ENCODE measurements at places on chromosomes 16 and 17.

DNA sequence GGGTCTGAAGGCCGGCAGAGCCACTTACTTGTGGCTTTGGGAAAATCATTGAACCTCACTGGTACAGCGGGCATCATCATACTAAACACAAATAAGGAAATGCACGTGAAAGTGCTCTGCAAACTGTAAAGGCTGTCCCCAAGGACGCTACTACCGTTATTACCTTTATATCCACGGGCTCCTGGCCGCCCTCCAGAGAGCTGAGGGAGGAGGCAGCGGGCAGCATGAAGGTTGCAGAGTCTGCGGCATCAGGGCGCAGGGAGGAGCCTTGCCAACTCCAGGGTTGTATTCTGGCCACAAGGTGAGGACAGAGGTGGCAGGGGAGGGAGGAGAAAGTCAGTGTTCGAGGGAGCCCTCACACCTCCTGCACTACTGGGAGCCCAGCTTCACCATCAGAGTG is 68.3 kb upstream of the GCSH start:
- no peak for DNase-seq

- DNase-seq, result no peak
Measured at GRCh38 chr16:56520251-56520577, 390 bp upstream of the BBS2 start.

- no peak for DNase-seq
Measured at GRCh38 chr16:75188832-75189477, 18.0 kb downstream of the CTRB2 start.

DNA sequence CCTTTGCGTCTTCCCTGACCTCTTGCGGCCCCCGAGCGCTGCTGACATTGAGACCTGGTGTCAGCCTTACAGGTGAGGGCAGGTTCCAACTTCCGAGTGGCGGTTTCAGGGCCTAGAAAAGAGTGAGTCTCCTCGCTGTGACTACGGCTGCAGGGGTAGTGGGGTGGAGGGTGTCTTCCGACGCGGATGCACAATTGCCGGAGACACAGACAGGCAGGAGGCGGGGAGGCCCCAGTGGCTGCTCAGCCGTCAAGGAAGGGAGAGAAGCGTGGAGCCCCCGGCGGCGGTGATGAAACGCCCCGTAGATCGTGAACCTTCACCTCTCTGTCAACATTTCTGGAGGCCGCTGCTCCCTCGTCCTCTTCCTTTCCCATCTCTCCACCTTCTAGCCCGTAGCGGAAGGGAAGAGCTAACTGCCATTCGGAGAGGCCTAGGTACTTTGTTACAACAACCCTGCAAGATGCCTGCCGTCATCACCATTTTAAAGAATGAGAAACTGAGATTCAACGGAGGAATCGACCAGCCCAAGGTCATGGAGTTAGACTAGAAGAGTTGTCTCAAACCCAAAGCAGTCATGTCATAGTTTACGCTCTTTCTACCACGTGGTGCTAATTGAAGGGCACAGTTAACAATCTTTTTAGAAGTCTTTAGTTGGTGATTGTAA is 485 bp downstream of the DNAJA3 start:
- DNase-seq, result no peak

GRCh38 chr17:55124730-55125360 is 139.9 kb upstream of the HLF start:
- DNase-seq, result no peak

DNA sequence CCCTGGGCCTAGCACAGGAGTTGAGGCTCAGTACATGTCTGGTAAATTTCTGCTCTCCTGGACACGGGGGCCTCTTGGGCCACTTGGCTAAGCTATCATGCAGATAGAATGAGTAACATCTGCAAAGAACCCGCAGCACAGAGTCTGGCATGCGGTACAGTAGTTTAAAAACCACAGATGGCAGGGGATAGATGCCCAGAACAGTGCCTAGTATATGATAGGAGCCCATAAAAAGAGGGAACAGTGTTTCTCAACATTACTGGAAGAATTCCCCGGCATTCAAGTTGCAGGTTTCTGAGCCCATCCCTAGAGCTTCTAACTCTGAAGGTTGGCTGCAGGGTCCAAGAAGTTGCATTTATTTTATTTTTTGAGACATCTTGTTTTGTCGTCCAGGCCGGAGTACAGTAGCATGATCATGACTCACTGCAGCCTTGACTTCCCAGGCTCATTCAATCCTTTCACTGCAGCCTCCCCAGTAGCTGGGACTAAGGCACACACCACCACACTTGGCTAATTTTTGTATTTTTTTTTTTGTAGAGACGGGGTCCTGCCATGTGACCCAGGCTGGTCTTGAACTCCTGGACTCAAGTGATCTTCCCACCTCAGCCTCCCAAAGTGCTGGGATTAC is 5.8 kb downstream of the CDIPT start:
- DNase-seq, result no peak

GRCh38 chr16:21625026-21625425 is 25.6 kb downstream of the METTL9 start:
- no peak for DNase-seq

DNA sequence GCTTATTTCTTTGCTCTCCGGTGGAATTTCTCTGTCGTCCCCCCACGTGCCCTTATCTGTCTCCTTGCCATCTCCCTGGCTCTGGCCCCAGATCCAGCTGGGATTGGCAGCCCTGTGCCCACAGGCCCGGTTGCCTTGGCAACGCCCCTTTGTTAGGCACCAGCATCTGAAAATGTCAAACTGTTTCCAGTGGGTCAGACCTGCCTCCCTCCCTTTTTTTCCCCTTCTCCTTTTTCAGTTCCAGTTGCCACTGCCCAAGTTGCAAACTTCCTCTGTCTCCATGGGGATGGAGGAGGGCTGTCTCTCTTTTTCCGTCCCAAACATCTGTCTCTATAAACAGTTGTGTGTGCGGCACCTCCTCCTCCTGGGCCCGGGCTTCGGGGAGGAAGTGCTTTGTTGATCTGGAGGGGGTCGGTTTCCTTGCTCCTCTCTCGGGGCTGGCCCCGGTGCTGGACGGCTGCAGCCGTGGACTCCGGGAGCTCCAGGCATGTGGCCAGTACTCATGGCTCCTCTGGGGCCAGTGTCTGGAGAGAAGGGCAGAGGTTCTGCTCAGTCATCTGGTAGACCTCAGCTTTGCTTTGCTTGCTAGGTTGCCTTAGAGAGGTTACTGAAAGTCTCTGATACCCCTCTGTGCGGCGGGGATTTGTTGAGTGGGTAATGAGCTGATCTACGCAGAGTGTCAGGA is 35.3 kb downstream of the SOCS3 start:
- DNase-seq, result no peak

DNA sequence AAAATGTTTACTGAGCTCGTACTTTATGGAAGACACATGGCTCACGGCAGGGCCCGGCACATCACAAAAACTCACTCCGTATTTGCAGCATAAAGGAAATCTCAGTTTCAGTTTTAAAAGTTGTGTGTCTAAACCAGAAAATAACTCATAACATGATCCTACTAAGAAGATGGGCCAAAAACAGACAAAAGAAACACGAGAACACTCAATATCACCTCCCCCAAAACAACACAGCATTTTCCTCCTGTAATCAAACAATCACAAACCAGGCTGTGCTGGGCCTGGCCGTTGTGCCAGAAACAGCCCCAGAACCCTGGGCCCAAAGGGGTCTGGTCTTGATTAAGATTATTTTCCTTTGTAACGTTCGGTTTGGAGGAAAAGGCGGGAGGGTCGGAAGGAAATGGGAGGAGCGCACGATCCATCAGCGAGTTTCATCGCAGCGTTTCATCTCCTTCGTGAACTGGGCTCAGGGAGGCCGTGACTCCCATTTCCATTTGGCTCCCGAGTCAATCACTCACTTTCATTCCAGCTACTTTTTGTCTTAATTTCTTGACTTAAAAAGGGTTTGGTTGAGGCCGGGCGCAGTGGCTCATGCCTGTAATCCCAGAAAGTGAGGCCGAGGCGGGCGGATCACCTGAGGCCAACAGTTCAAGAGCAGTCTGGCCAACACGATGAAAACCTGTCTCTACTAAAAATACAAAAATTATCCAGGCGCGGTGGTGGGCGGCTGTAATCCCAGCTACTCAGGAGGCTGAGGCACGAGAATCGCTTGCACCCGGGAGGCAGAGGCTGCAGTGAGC is 61.4 kb downstream of the NXN start:
- no peak for DNase-seq

DNA sequence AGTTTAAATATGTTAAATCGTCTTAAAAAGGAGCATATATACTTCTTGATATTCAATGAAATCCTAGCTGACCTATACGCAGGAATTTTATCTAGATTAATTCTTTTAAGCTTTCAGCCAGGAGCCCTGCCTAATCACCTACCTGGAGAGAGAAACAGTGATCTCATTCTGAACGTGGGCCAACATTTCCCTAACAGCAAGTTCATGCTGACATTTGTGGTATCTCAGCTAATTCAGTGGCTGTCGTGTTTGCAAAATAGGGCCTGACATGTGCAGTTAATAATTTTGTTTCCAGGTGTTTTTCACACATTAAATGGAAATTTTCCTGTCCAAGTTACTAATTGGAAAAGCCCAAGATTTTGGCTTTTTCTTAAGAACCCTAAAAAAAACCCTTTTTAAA is 17.4 kb downstream of the KRT24 start:
- DNase-seq, result no peak

GRCh38 chr17:29667969-29668368 is 45.3 kb upstream of the CORO6 start:
- no peak for DNase-seq

DNA sequence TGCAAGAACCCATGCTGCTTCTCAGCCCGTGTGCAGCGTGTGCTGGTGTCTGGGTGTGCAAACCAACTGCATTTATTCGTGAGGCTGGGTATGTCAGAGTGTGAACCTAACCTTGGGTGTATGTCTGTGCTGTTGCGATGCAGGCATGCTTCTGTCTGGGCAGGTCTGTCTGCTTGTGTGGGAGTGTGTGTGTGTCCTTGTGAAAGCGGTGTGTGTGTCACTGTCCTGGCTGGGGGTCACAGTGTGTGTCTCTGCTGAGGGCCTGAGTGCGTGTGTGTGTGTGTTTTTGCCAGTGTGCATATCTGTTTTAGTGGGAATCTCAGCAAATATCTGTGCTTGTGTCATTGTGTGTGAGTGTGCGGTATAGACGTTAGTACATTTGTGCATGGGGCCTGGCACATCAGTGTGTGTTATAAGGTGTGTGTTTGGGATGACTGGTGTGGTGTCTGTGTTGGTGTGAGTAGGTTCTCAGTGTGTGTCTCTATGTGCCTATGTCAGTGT is 121.8 kb downstream of the CYLD start:
- no peak for DNase-seq

DNA sequence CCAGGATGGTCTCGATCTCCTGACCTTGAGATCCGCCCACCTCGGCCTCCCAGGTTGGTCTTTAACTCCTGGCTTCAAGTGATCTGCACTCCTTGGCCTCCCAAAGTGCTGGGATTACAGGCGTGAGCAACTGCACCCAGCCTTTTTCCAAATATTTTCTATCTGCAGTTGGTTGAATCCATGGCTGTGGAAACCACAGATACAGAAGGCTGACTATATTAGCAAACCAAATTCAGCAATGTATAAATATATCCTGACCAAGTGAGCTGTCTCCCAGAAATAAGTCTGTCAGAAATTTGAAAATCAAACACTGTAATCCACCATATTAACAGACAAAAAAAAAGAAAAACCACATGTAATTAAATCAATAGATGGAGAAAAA is 9.6 kb downstream of the CFDP1 start:
- DNase-seq, result no peak

DNA sequence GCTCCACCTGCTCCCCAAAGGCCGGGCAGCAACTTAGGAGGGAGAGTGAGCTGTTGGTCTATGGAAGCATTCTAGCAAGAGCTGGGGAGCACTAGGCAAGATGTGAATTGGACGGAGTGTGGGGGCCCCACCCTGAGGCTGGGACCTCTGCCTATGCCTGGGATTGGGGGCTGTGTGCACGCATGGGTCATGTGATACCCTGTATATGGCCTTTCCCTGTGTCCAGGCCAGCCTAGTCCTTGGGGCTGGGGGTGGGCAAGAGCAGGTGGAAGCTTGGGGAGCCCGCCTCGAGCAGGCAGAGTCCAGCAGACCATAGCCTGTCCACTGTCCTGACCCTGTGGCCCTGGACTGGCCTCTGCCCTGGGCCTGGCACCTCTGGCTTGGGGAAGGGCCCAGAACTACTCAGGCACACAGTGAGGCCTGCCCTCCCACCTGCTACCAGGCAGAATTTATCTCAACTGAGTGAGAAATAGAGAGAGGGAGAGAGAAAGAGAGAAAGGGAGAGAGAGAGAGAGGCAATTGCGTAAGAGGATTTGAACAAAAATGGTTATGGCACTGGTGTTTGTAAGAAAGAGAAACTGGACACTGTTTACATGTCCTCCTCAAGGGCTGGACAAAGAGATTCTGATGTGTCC is 19.1 kb downstream of the PDP2 start:
- DNase-seq, result no peak

- no peak for DNase-seq
Measured at GRCh38 chr16:50284131-50284911, 18.0 kb downstream of the ADCY7 start.

DNA sequence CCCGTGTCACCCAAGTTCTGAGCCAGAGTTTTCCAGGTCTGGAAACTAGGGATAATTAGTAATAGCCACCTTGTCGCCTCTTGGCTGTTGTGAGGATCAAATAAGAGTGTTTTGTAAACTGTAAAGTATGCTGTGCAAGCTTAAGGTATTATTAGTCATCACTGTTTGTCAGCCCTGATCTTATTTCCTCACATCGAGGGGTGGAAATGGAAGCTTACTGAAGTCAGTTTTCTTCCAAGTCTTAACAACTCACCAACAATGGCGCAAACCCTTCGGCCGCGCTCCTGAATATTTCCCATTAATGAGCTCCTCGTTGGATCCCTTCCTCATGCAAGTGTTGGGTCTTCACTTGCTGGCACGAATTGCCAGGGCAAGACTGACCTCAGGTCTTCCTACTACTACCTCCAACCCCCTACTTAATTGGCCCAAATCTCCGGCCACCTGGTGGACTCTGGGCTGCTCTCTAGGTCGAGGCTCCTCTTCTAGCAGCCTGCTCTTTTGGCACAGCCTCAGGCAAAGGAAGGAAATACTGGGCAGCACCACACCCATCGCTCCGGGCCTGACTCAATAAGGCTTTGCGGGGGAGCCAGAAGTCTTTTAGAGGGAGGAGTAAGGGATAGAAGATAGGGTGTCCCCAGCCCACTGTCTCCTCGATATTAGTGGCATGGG is 885 bp upstream of the SLC35B1 start:
- DNase-seq, result no peak

GRCh38 chr16:14600164-14600563 is 29.9 kb downstream of the PARN start:
- DNase-seq, result no peak

GRCh38 chr17:32777436-32777835 is 99.5 kb downstream of the MYO1D start:
- no peak for DNase-seq
